ENCODE measurements at places on chromosomes 1 and 21. TPM values are rescaled to one million over a fixed set of nuclear protein-coding genes. Genes with fewer than 3 reads are reported as not detected.

DNA sequence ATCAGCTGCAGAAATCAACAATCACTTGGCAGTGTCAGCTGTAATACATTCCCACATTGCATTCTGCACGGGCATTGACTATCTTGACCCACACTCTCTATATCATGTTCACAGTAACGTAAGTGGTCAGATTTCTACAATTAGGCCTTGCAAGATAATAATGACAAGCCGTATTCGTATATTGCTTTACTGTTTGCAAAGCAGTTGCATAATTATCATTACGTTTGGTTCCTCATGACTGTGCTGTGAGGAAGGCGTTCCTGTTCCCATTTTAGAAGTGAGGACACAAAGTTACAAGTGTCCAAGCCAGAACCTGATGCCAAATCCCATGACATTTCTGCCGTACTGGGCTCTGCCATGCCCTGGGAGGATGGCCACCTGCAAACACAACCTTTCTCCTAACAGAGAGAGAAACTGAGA lies 53.5 kb upstream of the TARBP1 start:
- no peak overlapping the region for H3K4me3 ChIP-seq
- DNase-seq = no peak
- peak overlapping the region; percentile 98 for H3K27ac ChIP-seq
- no peaks in the 10 kb centered on the region for H3K27me3 ChIP-seq
- no peaks in the 10 kb centered on the region for H3K36me3 ChIP-seq

DNA sequence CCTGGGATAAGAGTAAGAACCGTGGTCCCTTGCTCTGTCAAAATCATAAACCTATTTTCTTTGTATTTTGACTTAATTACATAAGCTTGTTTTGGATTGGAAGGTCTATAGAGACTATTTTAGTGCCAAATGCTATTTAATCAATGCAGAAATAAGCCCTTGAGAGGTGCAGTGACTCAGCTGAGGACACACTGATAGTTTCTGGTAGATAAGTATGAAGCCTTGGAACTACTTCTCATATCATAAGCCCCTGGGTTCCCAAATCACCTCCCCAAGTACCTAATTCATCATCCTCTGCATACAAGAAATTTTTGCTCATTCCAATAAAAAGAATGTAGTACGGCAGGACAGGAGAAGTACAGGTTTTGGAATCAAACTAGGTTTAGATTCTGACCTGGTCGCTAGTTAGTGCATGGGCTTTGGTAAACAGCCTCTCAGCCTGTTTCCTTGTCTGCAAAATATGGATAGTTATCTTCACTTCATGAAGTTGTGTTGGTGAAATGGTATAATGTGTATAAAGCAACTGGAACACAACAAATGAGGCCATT lies 3.3 kb upstream of the CD55 start:
- DNase-seq = no peak
- H3K36me3 ChIP-seq = no peaks in the 10 kb centered on the region
- H3K4me1 ChIP-seq = peaks cover 2% of the 10 kb centered on the region
- no peak overlapping the region for H3K4me3 ChIP-seq
- H3K27ac ChIP-seq = peak overlapping the region; percentile 57
- H3K27me3 ChIP-seq = no peaks in the 10 kb centered on the region

GRCh38 chr1:235239851-235240250 lies 78.8 kb upstream of the RBM34 start:
- no peaks in the 10 kb centered on the region for H3K27me3 ChIP-seq
- H3K27ac ChIP-seq = no peak overlapping the region
- DNase-seq = no peak
- H3K36me3 ChIP-seq = no peaks in the 10 kb centered on the region
- H3K4me1 ChIP-seq = no peaks in the 10 kb centered on the region
- H3K4me3 ChIP-seq = no peak overlapping the region

GRCh38 chr1:109904105-109904817 lies 6.4 kb upstream of the CSF1 start:
- no peaks in the 10 kb centered on the region for H3K27me3 ChIP-seq
- no peaks in the 10 kb centered on the region for H3K36me3 ChIP-seq
- no peak overlapping the region for H3K27ac ChIP-seq
- H3K4me1 ChIP-seq = no peaks in the 10 kb centered on the region
- no peak overlapping the region for H3K4me3 ChIP-seq
- DNase-seq = no peak

DNA sequence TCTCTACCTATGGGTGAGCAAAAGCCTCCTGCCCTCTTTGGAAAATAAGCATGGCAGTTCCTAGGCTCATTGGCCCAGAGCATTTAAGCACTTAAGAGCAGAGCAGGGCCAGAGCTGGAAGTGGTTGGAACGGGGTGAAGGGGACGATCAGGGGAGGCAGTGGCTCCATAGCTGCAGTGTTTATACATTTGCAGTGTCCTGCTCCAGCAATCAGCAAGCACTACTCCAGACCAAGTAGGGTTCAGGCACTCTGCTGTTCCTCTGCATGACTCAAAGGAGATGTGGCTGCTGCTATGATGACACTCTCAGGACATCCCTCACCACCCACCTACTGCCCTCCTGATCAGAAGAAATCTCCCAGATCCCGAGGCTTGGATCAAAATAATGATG lies 55.0 kb downstream of the TRABD2B start:
- no peaks in the 10 kb centered on the region for H3K27me3 ChIP-seq
- DNase-seq = no peak
- no peak overlapping the region for H3K4me3 ChIP-seq
- H3K4me1 ChIP-seq = peaks cover 2% of the 10 kb centered on the region

DNA sequence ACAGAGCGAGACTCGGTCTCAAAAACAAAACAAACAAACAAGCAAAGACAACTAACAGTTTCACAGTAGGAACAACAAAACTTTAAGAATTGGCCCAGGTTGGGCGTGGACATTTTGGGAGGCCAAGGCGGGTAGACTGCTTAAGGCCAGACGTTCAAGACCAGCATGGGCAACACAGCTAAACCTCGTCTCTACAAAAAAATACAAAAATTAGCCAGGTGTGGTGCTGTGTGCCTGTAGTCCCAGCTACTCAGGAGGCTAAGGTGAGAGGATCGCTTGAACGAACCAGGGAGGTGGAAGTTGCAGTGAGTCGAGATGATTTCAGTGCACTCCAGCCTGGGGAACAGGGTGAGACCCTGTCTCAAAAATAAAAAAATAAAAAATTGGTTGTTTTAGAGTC lies 13.5 kb downstream of the GTF2B start:
- no peak for DNase-seq
- no peaks in the 10 kb centered on the region for H3K27me3 ChIP-seq
- H3K4me1 ChIP-seq = no peaks in the 10 kb centered on the region
- H3K36me3 ChIP-seq = no peaks in the 10 kb centered on the region
- no peak overlapping the region for H3K4me3 ChIP-seq
- no peak overlapping the region for H3K27ac ChIP-seq

DNA sequence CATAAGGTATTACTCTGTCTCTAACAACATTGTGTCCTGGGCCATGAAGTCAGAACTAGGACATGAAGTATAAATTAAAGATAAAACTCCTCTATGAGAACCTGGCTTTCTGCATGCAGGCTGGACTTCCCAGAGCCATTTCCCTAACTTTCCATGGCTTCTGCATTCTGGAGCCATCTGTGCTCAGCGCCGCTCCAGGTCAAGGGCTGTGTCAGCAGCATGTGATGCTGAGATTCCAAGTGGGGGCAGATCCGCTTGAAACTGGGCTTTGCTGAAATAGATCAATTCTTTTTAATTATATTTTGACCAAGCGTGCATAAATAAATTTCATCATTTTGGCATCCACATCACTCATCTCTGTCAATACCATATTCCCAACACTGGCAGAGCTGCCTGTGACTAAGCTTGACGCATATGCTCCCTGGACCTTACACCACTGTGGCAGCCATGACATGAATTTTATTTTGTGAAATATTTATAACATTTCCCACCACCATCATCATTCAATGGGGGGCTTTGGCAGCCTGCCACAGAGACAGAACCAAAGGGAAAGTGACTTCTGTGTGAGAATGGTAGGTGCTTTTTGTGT lies 110.4 kb upstream of the KCNK1 start:
- no peak for DNase-seq
- no peaks in the 10 kb centered on the region for H3K27me3 ChIP-seq
- no peaks in the 10 kb centered on the region for H3K36me3 ChIP-seq
- H3K27ac ChIP-seq = no peak overlapping the region

DNA sequence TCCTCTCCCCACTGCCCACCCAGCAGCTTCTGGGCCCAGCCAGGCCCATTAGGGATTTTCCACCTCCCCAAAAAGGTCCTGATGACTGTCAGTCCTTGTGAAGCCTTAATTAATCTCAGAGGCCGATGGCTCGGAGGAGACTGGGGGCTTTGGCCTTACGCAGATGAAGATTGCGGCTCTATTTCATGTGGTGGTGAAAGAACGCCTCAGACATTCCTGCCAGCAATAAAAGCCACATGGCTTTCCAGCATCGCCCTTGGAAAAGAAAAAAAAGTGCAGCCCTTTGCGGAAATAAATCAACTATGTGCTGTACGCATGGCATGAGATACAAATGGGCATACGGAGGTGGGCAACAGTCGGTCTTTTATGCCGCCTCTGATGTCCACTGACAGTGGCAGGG lies 6.6 kb upstream of the RUNX3 start:
- H3K36me3 ChIP-seq = no peaks in the 10 kb centered on the region
- H3K27me3 ChIP-seq = no peaks in the 10 kb centered on the region
- DNase-seq = no peak
- H3K4me1 ChIP-seq = no peaks in the 10 kb centered on the region

GRCh38 chr1:185565302-185565701 lies 168.9 kb upstream of the HMCN1 start:
- H3K36me3 ChIP-seq = no peaks in the 10 kb centered on the region
- no peaks in the 10 kb centered on the region for H3K4me1 ChIP-seq
- no peak overlapping the region for H3K4me3 ChIP-seq
- H3K27ac ChIP-seq = no peak overlapping the region

LCE3E gene
- total RNA-seq = not detected

UBE2G2 gene
- 80.6 TPM for total RNA-seq

RPL11 gene
- total RNA-seq = 1,969 TPM

S100A8 gene
- total RNA-seq = 11.8 TPM

C8B gene
- not detected for total RNA-seq

AGPAT3 gene
- total RNA-seq = 34.5 TPM

BEND5 gene
- total RNA-seq = 21.0 TPM

RIMKLA gene
- 0.02 TPM for total RNA-seq

Data from ovary (tissue), 10 donors.